ENCODE measurements at places on chromosomes 11 and 22.

GRCh38 chr11:36354221-36355003 is 58.3 kb downstream of the PRR5L start:
- DNase-seq: no peak

GRCh38 chr22:21451545-21452520 is 15.4 kb upstream of the TMEM191C start:
- no peak for DNase-seq

GRCh38 chr11:133808393-133809140 is 36.7 kb downstream of the SPATA19 start:
- no peak for DNase-seq

GRCh38 chr11:122105044-122105758 is 10.8 kb downstream of the BLID start:
- DNase-seq: no peak

- no peak for DNase-seq
Measured at GRCh38 chr11:19580646-19581045, 132.0 kb upstream of the NAV2 start.

DNA sequence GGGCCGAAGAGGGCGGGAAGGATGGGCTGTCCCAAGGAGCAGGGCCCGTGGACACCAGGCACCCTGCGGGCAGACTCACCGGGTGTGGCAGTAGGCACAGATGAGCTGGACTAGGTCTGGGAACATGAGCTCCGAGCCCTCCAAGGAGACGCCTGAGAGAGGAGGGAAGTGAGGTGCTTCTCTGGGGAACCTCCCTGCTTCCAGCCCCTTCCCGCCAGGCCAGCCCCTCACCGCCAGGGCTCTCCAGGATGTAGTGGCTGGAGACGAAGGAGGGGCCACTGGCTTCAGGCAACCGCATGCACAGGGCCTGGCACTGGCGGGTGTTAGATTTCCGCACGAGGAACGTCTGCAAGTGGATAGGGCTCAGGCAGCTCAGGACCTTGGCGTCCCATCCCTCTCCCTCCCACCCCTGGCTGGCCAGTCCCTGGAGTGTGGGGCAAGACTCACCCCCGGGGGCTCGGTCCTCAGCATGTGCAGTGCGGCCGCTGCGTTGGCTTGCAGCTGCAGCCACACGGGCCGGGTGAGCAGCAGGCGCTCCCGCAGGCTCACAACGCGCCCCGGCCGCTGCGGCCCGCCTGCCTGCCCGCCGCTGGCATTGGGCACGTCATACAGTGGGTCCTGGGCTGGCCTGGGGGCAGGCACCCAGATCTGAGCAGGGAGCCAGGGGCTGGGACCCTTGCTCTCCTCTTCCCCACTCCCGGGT is 552 bp downstream of the RIN1 start:
- peak; percentile 24 for DNase-seq

DNA sequence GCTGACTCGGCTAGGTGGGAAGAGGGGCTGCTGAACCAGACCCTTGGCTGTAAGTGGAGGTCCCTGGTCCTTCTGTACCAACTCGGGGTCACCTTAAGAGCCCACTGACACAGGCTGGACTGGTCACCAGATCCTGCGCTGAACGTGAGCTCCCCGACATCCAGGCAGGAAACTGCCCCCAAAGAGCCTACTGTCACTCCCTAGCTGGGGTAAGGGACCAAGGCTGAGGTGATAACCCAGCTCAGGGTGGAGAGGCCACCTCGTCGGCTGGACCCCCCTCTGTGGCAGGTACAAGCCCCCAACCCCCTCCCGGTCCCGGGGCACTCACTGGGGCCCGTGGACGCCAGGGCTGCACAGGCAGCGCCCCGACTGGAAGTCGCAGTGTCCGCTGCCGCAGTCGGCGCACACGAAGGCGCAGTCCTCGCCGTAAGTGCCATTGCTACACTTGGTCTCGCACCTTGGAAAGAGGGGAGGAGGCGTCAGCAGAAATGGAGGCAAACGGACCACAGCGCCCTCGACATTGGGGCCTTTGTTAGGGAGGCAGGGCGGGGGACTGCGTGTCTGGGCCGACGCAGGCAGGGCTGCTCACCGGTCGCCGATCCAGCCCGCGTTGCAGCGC is 7.4 kb downstream of the SCARF2 start:
- DNase-seq: peak; percentile 30

- DNase-seq: no peak
Measured at GRCh38 chr22:45818424-45819085, 146.9 kb downstream of the ATXN10 start.

GRCh38 chr11:95508219-95508890 is 277.4 kb upstream of the SESN3 start:
- DNase-seq: no peak

GRCh38 chr11:47317064-47317828 is 35.3 kb downstream of the MYBPC3 start:
- DNase-seq: no peak

DNA sequence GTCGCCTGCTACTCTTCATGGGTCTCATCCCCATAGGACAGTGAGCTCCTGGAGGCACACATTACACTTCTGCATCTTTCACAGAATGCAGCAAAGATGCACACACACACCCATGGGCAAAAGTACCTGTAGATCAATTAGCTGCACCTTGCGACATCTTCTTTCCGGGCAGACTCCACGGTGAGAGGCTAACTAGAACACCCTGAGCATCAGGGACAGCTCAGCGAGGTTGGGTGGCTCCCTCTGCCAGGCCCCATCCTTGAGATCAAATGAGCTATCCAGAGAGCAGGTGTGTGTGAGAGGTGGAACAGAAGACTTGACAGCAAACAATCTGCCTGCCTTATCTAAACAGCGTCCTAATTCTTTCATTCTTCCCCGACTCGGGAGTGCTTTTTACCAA is 96.1 kb upstream of the BID start:
- DNase-seq: no peak

DNA sequence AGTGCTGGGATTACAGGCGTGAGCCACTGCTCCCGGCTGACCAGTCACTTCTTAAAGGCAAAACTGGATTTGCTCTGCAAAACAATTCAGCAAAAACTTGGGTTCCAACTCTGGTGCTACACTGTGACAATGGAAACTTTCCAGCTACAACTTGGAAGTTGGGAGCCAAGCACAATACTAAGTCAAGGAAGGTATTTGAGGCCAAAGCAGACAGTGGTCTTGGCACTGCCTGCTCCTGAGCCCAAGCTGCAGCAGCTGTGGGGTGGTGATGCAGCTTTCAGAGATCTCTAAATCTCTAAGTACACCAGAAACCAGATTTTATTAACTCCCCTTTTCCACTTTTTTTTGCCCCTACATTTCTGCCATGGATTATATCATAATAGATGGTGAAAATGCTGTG is 17.5 kb downstream of the ADM start:
- DNase-seq: no peak

- DNase-seq: no peak
Measured at GRCh38 chr11:128595775-128596174, 8.4 kb upstream of the ETS1 start.

DNA sequence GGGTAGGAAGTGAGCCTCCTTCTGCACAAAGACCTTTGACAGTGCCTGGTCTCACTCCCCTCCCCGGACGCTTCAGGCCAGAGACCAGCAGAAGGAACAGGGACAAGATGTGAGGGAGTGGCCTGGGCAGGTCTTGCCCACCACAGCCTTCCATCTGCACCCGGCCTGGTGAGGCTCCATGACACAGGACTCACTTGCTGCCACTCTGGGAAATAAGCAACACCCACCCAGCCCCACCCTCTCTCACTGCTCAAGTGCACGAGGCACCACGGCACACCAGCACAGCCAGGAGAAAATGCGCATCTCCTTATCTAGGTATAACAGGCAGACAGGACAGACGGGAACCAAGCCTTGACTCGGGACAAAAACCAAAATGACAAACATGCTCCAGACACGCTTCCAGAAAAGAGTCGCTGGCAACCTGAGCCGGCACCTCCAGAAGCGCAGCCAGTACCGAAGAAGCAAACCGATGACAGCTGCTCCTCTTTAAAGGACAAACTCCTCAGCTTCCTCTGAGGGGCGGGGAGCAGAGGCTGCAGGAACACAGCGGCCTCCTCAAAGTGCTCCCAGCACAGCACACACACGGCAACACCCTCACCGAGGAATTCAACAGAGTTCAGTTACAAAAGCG is 41.7 kb downstream of the BRD1 start:
- DNase-seq: no peak

- DNase-seq: no peak
Measured at GRCh38 chr11:48028914-48029680, 48.7 kb downstream of the PTPRJ start.

DNA sequence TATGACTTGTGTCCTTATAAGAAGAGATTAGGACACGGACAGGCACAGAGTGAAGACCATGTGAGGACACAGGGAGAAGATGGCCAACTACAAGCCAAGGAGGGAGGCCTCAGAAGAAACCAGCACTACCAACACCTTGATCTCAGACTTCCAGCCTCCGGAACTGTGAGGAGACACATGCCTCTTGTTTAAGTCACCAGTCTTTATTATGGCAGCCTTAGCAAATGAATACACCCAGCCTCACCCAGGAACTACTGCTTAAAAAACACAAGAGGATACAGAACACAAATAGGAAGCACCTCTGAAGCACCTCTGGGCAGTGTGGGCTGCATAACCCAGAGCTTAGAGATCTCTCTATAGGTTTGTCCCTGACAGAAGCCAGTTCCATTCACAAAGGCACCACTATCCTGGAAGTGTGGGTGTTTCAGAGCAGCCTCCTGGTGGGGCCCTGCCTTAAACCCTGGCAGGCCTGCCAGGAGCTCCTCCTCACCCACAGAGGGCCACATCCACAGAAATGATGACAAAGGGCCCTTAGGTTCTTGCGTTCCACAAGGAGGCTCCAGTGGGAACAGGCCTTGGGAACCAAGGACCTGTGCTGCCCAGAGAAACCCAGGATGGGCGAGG is 58.8 kb downstream of the CHRDL2 start:
- no peak for DNase-seq

DNA sequence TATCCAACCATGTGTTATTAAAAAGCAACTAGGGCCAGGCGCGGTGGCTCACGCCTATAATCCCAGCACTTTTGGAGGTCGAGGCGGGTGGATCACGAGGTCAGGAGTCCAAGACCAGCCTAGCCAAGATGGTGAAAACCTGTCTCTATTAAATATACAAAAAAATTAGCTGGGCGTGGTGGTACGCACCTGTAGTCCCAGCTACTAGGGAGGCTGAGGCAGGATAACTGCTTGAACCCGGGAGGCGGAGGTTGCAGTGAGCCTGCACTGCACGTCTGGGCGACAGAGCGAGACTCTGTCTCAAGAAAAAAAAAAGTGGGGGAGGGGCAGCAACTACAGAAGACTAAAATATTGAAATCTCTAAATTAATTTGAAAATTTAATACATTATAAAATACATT is 18.4 kb downstream of the CHORDC1 start:
- DNase-seq: no peak

DNA sequence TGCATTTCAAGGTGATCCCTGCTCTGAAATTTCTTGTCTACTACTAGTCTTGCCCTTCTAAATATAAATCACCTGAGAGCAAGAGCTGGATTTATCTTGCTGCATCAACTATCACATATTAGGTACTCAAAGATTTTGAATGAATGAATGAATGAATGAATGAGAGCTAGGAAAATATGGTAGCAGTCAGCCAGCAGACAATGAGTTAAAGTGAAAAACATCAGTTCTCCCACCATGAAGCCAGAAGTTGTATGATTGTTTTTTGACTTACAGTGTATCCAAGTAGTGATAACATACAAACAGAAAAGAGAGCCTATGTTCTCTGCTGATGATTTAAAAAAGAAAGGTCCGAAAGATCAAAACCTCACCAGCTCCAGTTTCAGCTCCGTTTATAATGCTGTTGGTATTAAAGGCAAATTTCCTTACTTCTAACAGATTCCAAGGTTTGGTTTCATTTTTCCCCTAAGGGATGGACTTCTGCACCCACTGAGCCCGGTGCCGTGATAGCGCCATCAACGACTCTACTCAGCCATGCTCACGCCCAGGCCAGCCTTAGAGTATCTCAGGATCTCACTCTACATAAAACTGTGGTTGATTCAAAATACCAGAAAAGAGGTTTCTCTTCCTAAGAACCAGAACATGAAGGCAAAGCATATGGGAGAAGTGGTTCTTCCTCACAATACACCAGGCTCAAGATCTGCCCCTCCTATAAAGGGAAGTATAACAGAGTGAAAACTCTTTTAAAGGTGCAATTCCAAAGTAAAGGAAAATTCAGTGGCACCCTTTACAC is 92.0 kb downstream of the SGSM3 start:
- peak; percentile 50 for DNase-seq

- DNase-seq: no peak
Measured at GRCh38 chr11:42552786-42553185, 759.0 kb upstream of the API5 start.

GRCh38 chr11:132866783-132867545 is 665.3 kb downstream of the OPCML start:
- DNase-seq: no peak

DNA sequence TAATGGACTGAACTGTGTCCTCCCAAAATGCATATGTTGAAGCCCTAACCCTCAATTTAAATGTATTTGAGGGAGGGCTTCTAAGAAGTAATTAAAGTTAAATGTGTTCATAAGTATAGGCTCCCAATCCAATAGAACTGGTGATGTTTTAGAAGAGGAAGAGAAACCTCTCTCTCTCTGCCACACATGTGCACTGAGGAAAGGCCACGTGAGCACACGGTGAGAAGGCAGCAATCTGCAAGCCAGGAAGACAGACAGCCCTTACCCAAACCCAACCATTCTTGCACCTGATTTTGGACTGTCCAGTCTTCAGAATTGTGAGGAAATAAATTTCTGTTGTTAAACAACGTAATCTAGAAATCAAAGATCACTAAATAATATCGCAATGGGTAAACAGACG is 501.5 kb upstream of the ARHGAP42 start:
- DNase-seq: no peak

- DNase-seq: peak; percentile 80
Measured at GRCh38 chr11:75536786-75537641, 11.3 kb upstream of the GDPD5 start.

GRCh38 chr11:84924154-84924692 is 702.9 kb downstream of the DLG2 start:
- no peak for DNase-seq

GRCh38 chr11:132471466-132471865 is 1060.8 kb downstream of the OPCML start:
- no peak for DNase-seq
